ENCODE measurements at places on chromosomes 16 and 17.

GRCh38 chr16:69138608-69139007, 6.2 kb downstream of the UTP4 start:
- no peak for DNase-seq

DNA sequence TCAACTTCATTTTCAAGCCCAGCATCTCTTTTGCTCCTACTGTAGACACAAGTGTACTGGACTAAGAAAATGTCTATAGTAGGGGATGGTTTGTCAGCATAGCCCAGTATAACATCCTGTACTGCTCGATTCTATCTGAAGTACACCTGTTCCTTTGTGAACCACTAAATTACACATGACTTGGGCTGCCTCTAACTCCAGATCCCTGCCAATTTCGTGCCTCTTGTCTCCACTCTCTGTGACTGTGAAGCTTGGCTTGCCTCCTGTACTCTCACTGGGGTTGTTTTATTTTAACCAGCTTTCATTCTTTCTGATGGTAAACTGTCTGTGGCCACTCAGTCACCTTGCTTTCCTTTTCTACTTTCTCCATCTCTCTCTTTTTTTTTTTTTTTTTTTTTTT, 24.5 kb downstream of the GFOD2 start:
- no peak for DNase-seq

- no peak for DNase-seq
Observed at GRCh38 chr16:82960918-82961317, 334.1 kb downstream of the CDH13 start.

DNA sequence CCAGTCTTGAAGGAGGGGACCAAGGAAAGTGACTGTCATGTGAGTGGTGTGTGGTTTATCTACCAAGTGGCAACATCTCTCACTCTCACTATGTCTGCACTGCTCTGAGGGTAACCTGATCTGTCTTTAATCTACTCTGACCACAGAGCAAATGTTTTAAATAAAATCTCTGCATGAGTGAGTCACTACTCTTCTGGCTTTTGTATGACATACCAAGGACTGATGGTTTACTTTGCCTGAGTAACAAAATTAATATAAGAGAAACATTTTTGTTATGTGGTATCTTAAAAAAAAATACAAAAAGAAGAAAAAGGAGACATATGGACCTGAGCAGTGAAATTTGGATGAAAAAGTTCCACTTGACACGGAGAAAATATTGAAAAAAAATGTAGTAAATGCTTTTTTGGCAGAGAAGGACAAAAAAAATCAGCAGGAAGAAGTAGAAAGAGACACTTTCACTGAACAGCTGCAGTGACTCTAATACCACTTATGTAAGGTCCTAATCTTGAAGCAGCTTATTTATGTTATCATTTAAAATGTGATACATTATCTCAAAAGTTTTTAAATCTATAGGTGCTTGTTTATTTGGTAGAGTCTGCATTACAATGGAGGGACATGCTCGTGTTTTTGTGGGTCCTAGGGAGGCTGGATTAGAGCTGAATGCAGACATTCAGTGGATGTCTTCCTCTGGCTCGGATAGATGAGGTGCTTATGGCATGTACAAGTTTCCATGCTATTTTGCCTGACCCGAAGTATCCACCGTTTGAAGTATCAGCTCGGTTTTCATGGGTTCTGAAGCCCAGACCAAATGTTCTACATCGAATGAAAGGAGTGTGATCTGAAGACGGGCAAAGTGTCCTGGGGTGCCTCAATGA, 240.7 kb downstream of the MAP2K6 start:
- peak; percentile 72 for DNase-seq

GRCh38 chr16:89576153-89577054, 846 bp downstream of the CPNE7 start:
- no peak for DNase-seq

DNA sequence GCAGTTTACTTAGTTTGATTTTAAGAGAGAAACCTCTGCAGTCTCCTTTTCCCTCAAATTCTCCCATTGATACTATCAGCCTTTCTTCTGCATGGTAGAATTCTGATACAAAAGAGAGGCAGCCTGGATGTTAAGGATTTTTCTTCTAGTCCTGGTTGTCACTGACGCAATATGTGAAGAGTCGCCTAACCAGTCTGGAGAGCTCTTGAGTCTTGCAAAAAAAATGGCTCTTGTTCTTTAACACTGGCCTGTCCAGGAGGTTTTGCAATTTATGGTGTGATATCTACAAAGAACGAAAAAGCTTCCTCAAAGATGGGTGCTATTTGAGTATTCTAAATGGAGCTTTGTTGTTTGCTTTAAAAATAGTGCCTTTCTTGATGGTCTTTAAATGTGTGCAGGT, 28.9 kb downstream of the COX10 start:
- peak; percentile 46 for DNase-seq

- DNase-seq, result no peak
Observed at GRCh38 chr16:27161398-27161797, 41.9 kb upstream of the KDM8 start.

DNA sequence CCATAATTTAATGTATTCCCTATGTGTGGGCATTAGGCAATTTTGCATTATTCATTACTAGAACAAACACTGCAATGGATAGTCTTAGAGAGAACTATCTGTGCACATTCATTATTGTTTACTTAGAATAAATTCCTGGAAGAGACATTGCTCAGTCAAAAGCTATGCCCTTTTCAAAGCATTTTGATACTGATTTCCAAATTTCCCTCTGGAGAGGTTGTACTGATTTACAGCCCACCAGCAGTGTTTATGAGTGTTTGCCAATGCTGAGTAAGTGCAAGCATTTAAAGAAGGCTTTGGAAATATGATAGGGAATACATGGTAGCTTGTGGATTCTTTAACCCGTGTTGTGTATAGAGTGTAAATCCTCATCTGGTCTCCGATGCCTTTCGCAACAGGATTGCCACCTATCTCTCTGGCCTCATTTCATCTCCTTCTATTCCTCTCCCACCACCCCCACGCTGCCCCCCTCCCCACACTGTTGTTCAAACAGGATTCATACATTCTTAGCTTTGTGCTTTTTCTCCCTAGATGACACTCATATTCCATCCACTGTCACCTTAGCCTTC, 33.4 kb upstream of the MMD start:
- no peak for DNase-seq

DNA sequence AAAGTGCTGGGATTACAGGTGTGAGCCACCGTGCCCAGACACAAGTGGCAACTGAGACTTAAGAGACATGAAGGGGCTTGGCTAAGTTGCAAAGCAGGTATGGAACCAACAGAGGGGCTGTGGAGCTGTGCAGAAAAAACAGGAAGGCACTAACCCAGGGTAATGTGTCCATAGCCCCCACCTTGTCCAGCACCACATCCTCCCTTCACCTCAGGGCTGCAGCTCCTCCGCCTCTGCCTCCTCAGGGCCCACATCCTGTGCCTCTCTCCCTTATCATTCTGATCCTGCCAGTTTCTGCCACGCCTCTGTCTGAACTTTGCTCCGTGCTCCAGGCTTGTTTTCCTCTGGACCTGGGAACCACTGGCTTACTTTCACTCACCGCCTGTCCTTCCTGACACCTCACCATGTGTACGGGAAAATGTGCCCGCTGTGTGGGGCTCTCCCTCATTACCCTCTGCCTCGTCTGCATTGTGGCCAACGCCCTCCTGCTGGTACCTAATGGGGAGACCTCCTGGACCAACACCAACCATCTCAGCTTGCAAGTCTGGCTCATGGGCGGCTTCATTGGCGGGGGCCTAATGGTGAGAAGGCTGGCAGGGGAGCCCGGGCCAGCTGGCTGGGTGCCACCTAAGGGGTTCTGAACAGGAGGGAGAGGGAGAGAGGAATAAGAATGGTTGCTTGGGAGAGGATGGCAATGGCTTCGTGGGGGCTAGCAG, at the start of gene TM4SF5:
Gene TM4SF5, plus strand, starts transcription at position 368 of the 716 bp plus-strand sequence. Its CDS starts 37 bp downstream, at position 405.
- peak; percentile 6 for DNase-seq

- no peak for DNase-seq
Observed at GRCh38 chr16:80125677-80126076, 415.1 kb upstream of the DYNLRB2 start.

DNA sequence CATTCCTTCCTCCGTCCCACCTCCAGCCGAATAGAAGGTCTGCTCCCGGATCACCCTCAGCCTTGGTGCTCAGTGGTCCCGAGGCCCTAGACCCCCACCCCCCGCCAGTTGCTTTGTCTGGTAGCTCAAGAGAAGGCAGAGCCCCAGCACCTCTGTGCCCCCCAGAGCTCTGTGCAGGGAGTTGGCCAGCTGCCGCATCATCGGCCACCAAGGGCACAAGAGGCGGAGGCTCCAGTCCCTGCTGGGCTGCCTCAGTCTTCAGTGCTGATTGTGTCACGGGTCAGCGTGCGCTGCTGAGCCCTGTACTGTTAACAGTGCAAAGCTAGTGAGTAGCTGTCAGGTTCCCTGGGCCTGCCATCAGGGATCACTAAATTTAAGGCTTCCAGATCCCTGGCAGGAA, 22.2 kb upstream of the DRG2 start:
- no peak for DNase-seq

DNA sequence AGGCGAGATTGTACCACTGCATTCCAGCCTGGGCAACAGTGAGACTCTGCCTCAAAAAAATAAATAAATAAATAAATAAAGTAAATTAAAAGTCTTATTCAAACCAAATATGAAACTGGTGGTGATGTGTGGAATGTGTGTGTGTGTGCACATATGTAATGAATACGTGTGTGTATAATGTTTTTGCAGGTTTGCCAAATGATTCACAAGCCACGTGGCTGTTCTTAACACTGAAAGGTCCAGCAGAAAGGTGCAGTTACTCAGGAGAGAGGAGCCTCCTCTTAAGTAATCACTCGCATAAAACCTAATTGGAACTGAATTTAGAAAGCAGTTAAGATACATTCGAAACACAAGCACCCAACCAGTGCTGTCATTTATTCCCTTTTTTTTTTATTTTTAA, 22.9 kb downstream of the GDE1 start:
- DNase-seq, result no peak

GRCh38 chr17:81976332-81977210, 858 bp upstream of the ASPSCR1 start:
- DNase-seq, result no peak

DNA sequence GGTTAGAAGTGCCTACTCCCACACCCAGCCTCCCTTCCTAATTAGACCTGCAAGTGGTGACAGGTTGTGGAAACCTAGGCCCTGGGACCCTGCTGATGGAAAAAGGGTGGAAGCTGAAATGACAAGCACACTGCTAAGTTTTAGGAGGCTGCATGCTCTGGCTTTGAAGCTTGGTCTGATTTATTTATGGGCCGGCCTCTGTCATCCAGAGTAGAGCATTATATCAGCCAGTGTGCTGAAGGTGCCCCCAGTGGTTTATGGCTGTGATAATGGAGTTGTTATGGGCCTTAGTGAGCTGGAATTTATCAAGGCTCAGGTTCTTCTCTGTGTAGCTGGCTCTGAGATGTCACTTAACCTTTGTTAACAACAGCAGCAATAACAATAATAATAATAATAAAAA, 142.6 kb downstream of the UTP18 start:
- no peak for DNase-seq

DNA sequence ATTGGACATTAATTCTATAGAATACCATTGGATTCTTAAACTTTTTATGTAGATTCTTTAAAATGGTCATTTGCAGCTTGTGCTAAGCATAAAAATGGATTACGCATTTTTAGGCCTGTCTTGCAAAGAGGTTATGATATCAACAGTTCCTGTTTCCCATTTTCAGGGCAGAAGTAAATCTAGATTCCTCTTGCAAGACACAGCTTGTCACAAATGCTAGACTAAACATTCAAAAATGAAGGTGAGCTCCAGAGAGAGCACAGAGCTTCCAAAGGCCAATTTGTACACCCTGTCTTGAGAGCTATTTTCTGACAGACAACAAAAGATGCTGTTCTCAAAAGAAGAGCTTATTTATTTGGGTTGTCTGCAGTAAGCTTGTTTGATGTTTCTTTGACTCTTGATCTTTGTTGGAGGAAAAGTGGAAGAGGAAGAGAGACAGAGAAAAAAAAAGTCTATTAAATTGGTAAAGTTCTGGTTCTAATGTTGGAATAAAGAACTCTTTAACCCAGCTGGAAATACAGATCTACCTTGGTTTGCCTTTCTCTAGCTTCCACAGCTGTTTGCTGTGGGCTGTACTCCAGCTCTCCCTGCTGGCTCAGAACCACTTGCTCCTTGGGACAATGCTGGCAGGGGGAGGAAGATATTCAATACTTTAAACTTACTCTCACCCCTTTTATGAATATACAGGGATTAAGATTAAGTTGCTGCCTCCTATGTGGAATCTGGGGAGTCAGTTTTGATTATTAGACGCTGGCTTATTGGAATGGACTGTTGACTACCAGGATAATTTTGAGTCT, 651.8 kb downstream of the CDH11 start:
- DNase-seq, result no peak

- no peak for DNase-seq
Observed at GRCh38 chr17:76407509-76407908, 23.1 kb downstream of the SPHK1 start.

- DNase-seq, result no peak
Observed at GRCh38 chr16:16991711-16992110, 479.0 kb downstream of the XYLT1 start.

GRCh38 chr16:89556750-89557689, 3.5 kb upstream of the RPL13 start:
- DNase-seq, result peak; percentile 56

DNA sequence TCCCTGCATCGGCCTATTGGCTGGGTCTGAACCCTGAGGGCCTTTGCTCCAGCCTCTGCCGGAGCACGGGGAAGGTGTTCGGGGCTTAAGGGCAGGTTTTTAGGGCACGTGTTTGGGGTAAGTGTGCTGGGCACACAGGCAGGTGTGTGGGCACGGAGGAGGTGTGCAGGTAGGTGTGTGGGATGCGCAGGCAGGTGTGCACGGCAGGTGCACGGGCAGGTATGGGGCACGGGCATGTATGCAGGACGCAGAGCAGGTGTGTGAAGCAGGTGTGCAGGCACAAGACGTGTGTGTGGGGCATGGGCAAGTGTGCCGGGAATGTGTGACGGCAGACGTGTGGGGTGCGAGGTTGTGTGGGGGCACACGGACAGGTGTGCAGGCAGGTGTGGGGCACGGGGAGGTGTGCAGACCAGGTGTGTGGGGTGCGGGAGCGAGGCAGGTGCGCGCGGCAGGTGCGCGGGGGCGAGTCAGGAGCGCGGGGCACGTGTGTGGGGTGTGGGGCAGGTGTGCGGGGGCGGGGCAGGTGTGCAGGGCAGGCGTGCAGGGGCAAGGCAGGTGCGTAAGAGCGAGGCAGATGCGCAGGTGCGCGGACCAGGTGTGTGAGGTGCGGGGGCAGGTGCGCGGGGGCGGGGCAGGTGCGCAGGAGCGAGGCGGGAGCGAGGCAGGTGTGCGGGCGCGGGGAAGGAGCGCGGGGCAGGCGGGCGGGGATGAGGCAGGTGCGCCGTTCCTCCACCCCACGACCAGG, 28.6 kb upstream of the METRNL start:
- DNase-seq, result no peak

GRCh38 chr17:79335456-79335855, 260.8 kb downstream of the ENGASE start:
- DNase-seq, result no peak

DNA sequence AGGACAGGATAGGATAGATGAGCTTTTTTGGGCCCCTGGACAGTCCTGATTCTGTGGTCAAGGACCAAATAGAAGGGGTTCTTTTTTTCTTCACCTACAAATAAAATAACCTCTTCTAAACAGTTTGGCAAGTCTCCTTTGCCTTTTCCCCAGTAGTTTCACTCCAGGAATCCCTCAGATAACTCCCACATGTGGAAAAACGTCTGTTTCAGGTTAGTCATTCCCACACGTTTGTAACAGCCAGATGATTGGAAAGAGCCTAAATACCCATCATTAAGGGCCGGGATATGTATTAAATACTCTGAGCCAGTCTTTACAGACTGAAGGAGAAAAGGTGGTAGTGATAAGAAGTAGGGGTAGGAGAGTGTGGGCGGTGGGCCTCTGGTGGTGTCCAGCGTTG, 58.3 kb downstream of the PLD6 start:
- no peak for DNase-seq

- no peak for DNase-seq
Observed at GRCh38 chr16:58727028-58727781, 6.9 kb downstream of the GOT2 start.

- no peak for DNase-seq
Observed at GRCh38 chr16:11620243-11621003, 33.7 kb upstream of the LITAF start.
